ENCODE measurements at places on chromosomes 1 and 21. TPM values are rescaled to one million over a fixed set of nuclear protein-coding genes. Genes with fewer than 3 reads are reported as not detected.

Gene CELF3
- total RNA-seq: not detected

Gene HCN3
- 1.5 TPM for total RNA-seq

Gene ELF3
- 38.7 TPM for total RNA-seq

Gene ANGPTL3
- 162 TPM for total RNA-seq

Gene CCDC181
- total RNA-seq: 0.08 TPM

DNA sequence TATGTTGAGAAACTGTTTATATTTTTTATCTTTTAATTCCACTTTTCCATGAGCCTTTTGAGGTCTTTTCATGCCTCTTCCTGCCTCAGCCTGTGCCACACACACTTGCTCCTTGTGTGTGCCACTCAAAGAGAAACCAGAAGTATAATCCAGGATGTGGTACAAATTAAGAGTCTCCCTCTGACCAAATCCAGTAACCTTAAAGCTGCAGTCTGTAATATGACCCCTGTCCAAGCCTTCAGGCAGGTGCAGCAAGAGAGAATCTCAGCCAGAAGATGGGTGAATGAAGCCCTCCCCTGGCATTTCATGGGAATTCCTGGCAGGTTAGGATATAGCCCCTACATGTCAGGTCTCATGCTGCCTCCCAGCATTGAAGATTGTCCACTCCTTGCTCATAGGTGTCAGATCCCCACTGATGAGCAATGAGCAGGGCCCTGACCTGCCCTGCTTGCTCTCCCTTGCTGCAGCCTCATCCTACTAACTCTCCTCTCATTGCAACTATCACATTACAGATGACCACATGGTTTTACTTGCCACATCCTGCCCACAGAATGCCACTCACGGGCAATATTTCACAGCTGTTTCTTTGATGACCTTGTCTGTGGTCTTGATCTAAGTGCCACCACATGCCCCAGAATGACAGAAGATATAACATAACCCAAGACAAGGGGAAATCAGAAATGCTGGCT lies 169.3 kb downstream of the SEC16B start:
- no peak overlapping the region for H3K27ac ChIP-seq
- H3K27me3 ChIP-seq: no peaks in the 10 kb centered on the region
- no peak overlapping the region for H3K4me3 ChIP-seq
- H3K36me3 ChIP-seq: no peaks in the 10 kb centered on the region

GRCh38 chr1:85479491-85479890 lies 14.5 kb upstream of the DDAH1 start:
- H3K36me3 ChIP-seq: no peaks in the 10 kb centered on the region
- no peak for DNase-seq
- H3K4me3 ChIP-seq: no peak overlapping the region
- no peaks in the 10 kb centered on the region for H3K27me3 ChIP-seq

- no peaks in the 10 kb centered on the region for H3K27me3 ChIP-seq
- no peak for DNase-seq
- peaks cover 10% of the 10 kb centered on the region for H3K4me1 ChIP-seq
- no peak overlapping the region for H3K4me3 ChIP-seq
These were observed 21.3 kb upstream of the TLCD4 start for GRCh38 chr1:95095833-95096217.

GRCh38 chr1:203177036-203177405 lies 1.4 kb upstream of the MYBPH start:
- H3K27me3 ChIP-seq: no peaks in the 10 kb centered on the region
- H3K4me3 ChIP-seq: no peak overlapping the region
- no peaks in the 10 kb centered on the region for H3K36me3 ChIP-seq
- H3K27ac ChIP-seq: no peak overlapping the region
- H3K4me1 ChIP-seq: no peaks in the 10 kb centered on the region

- H3K27me3 ChIP-seq: no peaks in the 10 kb centered on the region
- H3K27ac ChIP-seq: no peak overlapping the region
- peaks cover 7% of the 10 kb centered on the region for H3K4me1 ChIP-seq
- no peaks in the 10 kb centered on the region for H3K36me3 ChIP-seq
These were observed 60.5 kb downstream of the CLIC4 start for GRCh38 chr1:24805534-24806301.

DNA sequence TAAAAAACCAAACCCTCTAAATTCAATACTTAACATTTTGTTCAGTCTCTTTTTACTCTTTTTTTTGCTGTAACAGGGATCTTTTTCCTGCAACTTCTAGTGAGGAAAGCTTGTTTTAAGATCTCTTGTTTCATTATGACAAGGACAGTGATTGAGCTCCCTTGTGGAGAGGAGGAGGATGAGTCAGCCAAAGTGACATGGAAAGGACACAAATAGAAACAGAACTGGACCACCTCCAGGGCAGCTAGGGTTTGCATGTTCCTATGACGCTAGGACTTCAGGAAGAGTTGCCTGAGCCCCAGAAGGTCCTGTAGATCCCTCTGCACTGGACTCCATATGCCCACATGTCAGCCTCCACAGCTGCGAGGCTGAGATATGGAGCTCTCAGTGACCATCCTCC lies 212.6 kb upstream of the FAM78B start:
- no peak overlapping the region for H3K27ac ChIP-seq
- H3K36me3 ChIP-seq: no peaks in the 10 kb centered on the region
- DNase-seq: no peak

DNA sequence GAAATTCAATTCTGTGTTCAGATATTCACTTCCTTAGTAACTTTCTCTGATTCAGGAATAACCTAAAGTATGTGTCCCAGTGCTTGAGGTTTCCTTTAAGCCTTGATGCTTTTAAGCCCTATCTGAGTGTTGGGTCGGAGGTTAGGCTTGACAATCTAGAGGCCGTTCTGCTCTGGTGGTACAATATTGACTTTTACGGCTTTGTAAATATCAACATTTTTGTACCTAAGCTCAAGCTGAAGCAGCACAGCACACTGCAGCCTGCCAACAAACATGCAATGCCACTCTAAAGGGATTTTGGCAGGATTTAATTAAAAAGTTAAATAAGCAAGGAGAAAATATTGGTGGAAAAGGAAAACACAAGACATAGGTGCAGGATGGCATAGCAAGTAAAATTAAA lies 279.2 kb downstream of the NEGR1 start:
- DNase-seq: no peak
- H3K4me1 ChIP-seq: no peaks in the 10 kb centered on the region
- H3K4me3 ChIP-seq: no peak overlapping the region
